ENCODE measurements at places on chromosomes 2 and 18.
A peak's percentile ranks its signal among the peaks of the same experiment; 100 is the strongest.

- no peaks in the 10 kb centered on the region for H3K27me3 ChIP-seq
- H3K36me3 ChIP-seq = no peaks in the 10 kb centered on the region
- H3K27ac ChIP-seq = no peak overlapping the region
- H3K4me1 ChIP-seq = no peaks in the 10 kb centered on the region
These were observed 264.3 kb downstream of the TXNL1 start for GRCh38 chr18:56374007-56374655.

- no peaks in the 10 kb centered on the region for H3K27me3 ChIP-seq
- H3K4me1 ChIP-seq = no peaks in the 10 kb centered on the region
- no peak overlapping the region for H3K4me3 ChIP-seq
- H3K27ac ChIP-seq = no peak overlapping the region
These were observed 466.5 kb downstream of the METTL4 start for GRCh38 chr18:2104620-2105462.

- no peaks in the 10 kb centered on the region for H3K36me3 ChIP-seq
- no peaks in the 10 kb centered on the region for H3K4me1 ChIP-seq
- no peak for DNase-seq
- H3K27ac ChIP-seq = no peak overlapping the region
- no peak overlapping the region for H3K4me3 ChIP-seq
- H3K27me3 ChIP-seq = no peaks in the 10 kb centered on the region
These were observed 291.5 kb downstream of the SP3 start for GRCh38 chr2:173673640-173674039.

- no peaks in the 10 kb centered on the region for H3K4me1 ChIP-seq
- H3K27me3 ChIP-seq = no peaks in the 10 kb centered on the region
- no peaks in the 10 kb centered on the region for H3K36me3 ChIP-seq
- H3K27ac ChIP-seq = no peak overlapping the region
- no peak overlapping the region for H3K4me3 ChIP-seq
These were observed 26.1 kb downstream of the TMEM17 start for GRCh38 chr2:62479917-62480316.

- no peak for DNase-seq
- H3K36me3 ChIP-seq = no peaks in the 10 kb centered on the region
- no peak overlapping the region for H3K27ac ChIP-seq
- peaks cover 10% of the 10 kb centered on the region for H3K4me1 ChIP-seq
- no peak overlapping the region for H3K4me3 ChIP-seq
These were observed 241.3 kb downstream of the LOXHD1 start for GRCh38 chr18:46415532-46416252.

DNA sequence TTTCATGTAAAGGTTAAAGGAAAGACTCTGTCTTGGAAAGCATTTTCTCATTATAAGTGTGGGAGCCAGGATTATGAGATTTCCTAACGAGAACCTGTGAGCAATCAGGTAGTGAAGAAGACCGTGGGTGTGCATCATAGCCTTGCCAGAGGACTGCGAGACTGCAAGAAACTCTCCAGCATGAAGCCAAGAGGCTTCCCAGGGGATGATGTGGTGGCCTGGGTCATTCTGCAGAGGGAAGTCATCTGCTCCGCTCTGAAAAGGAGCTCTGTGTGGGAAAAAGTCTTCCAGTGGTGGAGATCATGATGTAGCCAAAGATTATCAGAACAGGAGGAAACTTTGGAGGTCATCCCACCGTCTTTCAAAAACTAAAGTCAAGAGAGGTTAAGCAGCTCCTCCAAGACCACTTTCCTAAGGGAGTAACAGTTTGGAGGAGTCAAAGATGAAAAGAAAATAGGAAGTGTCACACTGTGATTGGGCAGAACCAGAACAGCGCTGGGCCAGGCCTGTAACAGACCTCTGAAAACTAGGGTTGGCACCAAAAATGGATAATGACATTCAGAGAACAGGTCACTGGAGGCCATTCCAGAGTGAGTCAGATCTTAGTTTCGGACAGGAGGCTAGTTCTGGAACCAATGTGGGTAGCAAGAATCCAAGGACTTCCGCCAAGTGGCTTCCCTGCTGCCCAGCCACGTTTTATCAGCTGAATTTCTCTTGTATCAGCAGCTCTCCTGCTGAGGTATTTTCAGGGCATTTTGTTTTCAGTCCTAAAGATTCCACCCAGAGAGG, 113.0 kb downstream of the LRATD1 start:
- H3K27ac ChIP-seq = no peak overlapping the region
- H3K4me3 ChIP-seq = no peak overlapping the region
- no peaks in the 10 kb centered on the region for H3K36me3 ChIP-seq
- H3K27me3 ChIP-seq = no peaks in the 10 kb centered on the region
- no peak for DNase-seq

DNA sequence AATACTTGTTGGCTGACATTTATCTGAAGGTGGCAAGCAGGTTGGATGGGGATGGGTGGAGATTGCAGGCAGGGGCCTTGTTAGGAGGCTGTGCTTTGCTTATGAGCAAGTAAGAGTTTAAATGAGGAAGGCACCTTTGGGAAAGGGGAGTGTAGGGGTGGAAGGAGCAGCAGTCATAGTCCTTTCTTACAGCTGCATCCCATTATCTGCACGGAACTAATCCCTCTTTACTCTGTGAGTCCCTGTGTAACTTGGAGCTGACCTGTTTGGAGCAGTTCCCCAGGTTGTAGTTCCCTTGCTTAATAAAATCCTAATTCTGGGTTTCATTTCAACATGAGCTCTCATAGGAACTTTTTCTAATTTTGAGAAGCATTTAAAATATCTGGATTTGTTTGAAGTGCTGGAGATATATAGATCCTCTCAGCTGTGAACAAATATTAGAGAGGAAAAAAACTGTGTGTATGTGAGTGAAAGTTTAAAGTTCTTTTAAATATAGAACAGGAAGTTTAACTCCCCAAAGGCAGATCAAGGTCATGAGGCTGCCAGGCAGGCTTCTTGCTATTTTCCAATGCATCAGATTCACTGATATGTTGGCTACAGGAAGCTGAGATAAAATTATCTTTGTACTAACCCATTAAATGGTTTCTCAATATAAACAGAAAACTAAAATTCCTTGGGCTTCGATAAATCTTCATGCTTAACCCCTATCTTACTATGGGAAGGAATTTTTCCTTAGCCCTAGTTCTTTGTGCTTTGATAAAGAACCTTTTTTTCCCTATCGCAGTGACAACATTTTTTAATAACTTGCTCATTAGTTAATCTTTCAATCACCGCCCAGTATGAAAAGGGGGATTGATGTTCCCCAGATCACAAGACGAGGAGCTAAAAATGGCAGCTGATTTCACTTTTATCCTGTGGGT, 104.6 kb upstream of the EML6 start:
- H3K27ac ChIP-seq = no peak overlapping the region
- DNase-seq = no peak
- peaks cover 53% of the 10 kb centered on the region for H3K36me3 ChIP-seq
- no peaks in the 10 kb centered on the region for H3K27me3 ChIP-seq

GRCh38 chr2:181371195-181371594, 86.0 kb upstream of the ITGA4 start:
- no peaks in the 10 kb centered on the region for H3K36me3 ChIP-seq
- H3K27ac ChIP-seq = no peak overlapping the region
- no peaks in the 10 kb centered on the region for H3K27me3 ChIP-seq

GRCh38 chr2:36485521-36485920, 112.4 kb downstream of the FEZ2 start:
- H3K4me1 ChIP-seq = no peaks in the 10 kb centered on the region
- H3K4me3 ChIP-seq = no peak overlapping the region
- no peak overlapping the region for H3K27ac ChIP-seq
- H3K36me3 ChIP-seq = no peaks in the 10 kb centered on the region

DNA sequence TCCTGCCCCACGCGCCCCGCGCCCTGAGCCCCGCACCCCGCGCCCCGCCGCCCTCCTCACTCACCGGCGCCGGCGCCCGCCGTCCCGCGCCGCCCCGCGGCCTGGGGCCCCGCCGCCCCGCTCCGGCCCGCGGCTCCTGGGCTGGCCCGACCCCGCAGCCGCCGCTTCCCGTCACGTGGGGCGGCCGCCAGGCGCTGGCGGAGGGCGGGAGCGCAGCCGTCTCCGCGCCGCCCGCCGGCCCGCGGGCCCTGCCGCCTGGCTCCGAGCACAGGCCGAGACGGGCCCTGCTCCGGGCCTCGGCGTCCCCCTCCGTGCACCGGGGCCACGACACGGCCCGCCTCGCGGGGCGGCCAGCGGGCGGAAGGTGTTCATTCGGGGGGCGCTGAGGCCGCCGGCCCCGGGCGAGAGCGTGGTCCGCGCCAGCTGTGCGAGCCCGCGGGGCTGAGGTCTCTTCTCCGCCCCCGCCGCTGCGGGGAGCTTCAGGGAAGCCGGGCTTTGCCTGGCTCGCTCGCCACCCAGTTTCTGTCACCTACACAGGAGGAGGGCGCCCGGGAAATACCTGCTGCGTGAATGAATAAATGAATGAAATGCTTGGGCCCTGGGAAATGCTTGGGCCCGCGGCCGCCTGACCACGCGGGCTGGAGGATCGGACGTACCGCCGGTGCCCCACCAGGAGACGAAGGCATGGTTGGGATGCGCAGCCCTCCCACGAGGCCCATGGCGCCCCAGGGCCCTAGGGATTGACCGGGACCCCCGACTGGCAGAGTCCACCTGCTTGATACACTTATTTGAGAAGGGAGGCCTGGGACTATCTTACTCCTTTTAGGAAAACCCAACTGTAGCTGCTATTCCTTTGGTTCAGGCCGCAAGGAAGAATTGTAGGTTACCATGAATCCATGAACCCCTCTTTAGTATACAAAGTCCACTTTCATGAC, at the start of gene TGFBRAP1:
Gene TGFBRAP1 (minus strand): TSS at position 175 of the 935 bp plus-strand sequence. CDS start 21,434 bp downstream, outside the sequence.
- no peaks in the 10 kb centered on the region for H3K27me3 ChIP-seq
- H3K4me3 ChIP-seq = peak within 1 kb of the TSS; percentile 88
- peaks cover 9% of the 10 kb centered on the region for H3K4me1 ChIP-seq
- H3K27ac ChIP-seq = peak within 1 kb of the TSS; percentile 86
- DNase-seq = no peak
- H3K36me3 ChIP-seq = no peaks in the 10 kb centered on the region

- no peaks in the 10 kb centered on the region for H3K27me3 ChIP-seq
- H3K27ac ChIP-seq = no peak overlapping the region
- DNase-seq = no peak
- H3K4me3 ChIP-seq = no peak overlapping the region
- H3K36me3 ChIP-seq = no peaks in the 10 kb centered on the region
These were observed 465.8 kb upstream of the MEIS1 start for GRCh38 chr2:65969161-65969560.

DNA sequence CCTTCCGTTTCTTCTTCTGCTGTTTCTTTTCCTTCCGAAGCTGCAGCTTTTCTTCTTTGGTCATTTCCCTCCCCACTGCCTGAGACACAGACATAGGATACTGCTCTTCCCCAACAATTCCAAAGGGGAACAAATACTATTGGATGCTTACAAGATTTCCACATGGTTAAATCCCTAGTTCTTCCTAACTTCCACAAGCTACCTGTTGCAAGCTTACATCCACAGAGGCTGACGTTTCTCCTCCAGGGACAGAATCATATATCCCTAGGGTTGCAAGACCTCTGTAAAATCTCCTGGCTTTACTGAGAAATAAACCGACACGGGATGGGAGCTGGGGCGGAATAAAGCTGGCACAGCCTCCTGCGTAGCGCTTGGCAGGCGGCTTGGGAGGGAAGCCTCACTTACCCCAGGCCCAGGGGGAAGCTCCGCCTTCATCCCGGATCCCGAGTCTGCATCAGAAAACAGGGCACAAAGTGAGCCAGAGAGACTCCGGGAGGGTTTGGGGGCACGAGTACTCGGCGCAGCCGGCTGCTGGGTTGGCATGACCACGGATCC, 590 bp downstream of the EIF2B4 start:
- peak overlapping the region; percentile 79 for H3K4me3 ChIP-seq
- no peaks in the 10 kb centered on the region for H3K27me3 ChIP-seq

DNA sequence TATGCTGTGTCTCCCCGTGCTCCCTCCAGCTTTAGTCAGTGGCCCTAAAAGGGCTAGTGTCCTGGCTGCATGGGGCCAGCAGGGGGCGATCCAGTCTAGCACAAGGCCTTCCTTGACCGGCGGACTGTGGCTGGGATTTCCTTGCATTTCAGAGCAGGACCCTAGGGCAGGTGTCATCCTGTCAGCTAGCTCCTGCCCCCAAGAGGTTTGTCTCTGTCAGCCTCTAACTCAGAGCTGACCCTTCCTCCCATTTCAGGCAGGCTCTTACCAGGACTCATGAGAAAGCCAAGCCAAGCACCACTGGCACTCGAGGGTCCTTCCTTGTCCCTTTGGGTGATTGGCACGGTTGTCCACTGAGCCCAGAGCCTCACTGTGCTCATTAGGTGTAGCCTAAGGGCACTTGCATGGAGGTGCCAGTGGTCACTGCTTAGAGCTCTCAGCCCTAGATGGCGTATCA, 140.3 kb downstream of the RPIA start:
- H3K36me3 ChIP-seq = no peaks in the 10 kb centered on the region
- H3K4me3 ChIP-seq = no peak overlapping the region
- no peak for DNase-seq

- H3K36me3 ChIP-seq = no peaks in the 10 kb centered on the region
- no peak overlapping the region for H3K4me3 ChIP-seq
- peaks cover 5% of the 10 kb centered on the region for H3K4me1 ChIP-seq
- DNase-seq = no peak
These were observed 105.5 kb upstream of the ASB18 start for GRCh38 chr2:236369661-236370062.

DNA sequence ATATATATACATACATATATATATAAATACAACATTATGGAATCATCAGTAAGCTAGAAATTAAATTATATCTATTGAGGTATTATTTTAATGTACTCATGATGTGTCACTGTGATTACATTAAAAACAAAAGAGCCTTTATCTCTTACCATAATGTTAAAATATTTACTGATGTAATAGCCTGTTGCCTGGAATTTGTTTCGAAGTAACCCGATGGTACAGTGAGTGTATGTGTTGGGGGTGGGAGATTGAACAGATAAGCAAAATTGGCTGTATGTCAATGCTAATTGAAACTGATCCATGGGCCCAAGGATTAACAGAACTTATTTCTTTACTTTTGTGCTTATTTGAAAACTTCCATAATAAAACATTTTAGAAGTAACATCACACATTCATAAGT, 1473.2 kb downstream of the LRP1B start:
- no peaks in the 10 kb centered on the region for H3K27me3 ChIP-seq
- no peak overlapping the region for H3K27ac ChIP-seq
- no peaks in the 10 kb centered on the region for H3K36me3 ChIP-seq
- DNase-seq = no peak

DNA sequence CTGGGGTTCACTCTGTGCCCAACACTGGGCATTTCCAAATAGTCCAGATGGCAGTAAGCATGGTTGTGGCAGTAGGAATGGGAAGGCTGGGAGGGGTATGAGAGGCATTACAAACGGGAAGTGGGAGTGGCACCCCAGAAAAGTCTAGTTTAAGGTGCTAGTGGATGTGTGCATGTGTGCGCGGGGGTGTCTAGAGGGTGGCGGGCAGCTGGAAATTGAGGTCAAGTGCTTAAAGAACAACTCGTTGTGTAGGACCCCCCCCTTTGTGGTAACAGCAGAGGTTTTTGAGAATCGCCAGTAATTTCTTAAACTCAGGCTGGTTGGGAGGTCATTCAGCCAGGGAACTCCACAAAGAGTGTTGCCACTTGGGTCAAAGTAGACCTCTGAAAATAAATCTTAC, 69.9 kb downstream of the RHBDD1 start:
- H3K27me3 ChIP-seq = no peaks in the 10 kb centered on the region
- DNase-seq = no peak
- H3K27ac ChIP-seq = peak overlapping the region; percentile 84

- no peaks in the 10 kb centered on the region for H3K4me1 ChIP-seq
- H3K36me3 ChIP-seq = no peaks in the 10 kb centered on the region
- H3K27me3 ChIP-seq = no peaks in the 10 kb centered on the region
- no peak overlapping the region for H3K27ac ChIP-seq
- no peak for DNase-seq
These were observed 142.9 kb upstream of the ZSWIM2 start for GRCh38 chr2:186991766-186992417.

- H3K27me3 ChIP-seq = no peaks in the 10 kb centered on the region
- H3K4me1 ChIP-seq = no peaks in the 10 kb centered on the region
- H3K4me3 ChIP-seq = no peak overlapping the region
- H3K27ac ChIP-seq = no peak overlapping the region
These were observed 53.9 kb upstream of the ACVR1 start for GRCh38 chr2:157929871-157930667.

Measured in GM12878 (cell line).